ENCODE measurements at places on chromosomes 1 and 21. TPM values are rescaled to one million over a fixed set of nuclear protein-coding genes. Genes with fewer than 3 reads are reported as not detected.

The OR2G3 gene
- not detected for polyA plus RNA-seq

The DDAH1 gene
- 126 TPM for polyA plus RNA-seq

The CELA3B gene
- not detected for polyA plus RNA-seq

DNA sequence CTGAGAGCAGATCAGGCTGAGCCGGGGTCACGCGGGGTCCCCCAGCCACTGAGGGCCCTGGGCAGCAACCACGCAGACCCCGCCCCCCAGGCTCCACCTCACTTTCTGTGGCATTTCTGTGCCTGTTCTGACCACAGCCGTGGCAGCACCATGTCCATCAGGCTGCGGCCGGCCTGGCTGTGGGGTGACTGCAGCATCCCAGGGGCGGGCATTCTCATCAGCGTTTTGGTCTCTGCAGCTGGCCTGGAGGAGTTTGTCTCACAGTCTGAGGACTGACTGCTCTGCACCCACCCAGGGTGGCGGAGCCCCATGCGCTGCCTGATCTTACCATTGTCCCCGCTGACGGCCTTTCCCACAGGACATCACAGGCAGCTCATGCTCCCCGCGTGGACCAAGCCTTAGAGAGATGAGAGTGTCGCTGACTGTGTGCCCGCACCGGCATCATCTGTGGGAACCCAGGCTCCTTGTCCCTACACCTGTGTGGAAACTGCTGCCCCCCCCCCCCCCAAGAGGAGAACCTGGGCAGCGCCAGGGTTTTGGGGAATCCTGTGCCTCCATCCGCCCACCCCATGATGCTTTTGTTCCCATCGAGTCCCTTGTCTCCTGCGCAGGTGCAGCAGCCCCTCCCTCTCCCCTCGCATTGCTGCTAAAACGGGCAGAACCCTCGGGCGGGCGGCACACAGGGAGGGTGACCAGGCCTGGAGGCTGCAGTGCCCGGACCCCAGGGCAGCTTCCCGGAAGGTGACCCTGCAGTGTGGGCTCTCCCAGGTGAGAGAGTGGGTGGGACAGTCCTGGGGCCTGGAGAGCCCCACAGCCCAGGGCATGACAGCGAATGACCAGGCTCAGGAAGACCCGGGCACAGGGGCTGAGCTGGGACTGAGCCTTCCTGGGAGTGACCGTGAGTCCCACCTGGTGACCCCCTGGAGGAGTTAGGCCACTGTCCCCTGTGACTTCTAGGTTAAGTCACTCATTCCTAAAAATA, 1.8 kb downstream of the KRTAP10-1 start:
- DNase-seq = no peak

- DNase-seq = no peak
Measured at GRCh38 chr21:39451332-39452206, at the start of gene SH3BGR. SH3BGR (plus strand) TSS chr21:39451970; CDS start chr21:39452097, 127 bp downstream.

DNA sequence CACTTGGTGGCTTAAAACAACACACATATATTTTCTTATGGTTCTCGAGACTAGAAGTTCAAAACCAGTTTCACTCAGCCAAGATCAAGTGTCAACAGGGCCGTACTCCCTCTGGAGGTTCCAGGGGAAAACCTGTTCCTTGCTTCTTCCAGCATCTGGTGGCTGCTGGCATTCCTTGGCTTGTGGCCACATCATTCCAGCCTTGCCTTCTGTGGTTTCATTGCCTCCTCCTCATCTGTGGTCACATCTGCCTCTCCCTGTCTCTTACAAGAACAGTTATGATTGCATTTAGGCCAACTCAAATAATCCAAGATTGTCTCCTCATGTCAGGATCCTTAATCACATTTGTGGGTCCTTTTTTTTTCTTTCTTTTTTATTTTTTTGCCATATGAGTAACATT, 240.7 kb upstream of the HOOK1 start:
- no peak for DNase-seq

- DNase-seq = no peak
Measured at GRCh38 chr1:220925707-220926106, 46.5 kb downstream of the HLX start.

DNA sequence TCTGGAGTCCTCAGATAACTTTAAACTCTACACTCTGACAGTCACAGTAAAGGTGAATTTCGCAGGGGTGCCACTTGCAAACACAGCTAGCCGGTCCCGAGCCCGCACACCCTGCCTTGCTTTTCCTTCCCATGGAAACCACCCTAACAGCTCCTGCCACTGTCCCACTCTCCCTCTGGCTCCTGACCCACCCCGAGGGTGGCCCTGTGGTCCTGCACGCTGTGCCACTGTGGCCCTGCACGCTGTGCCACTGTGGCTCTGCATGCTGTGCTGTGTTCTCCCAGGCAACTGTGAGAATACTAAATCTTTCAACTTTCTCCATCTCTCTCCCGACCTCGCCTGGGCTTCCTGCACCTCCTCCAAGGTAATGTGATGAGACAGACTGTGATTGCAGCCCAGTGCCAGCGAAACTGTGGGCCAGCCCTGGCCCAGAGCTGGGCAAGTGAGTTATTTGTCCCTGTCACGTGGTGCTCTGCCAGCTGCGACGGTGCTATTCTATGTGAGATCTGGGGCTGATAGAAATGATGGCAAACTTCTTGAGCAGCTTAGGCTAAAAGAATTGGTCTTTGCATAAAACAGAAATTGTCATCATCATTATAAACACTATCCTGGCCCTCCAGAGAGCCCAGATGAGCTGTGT, 63.4 kb upstream of the TARBP1 start:
- DNase-seq = no peak

DNA sequence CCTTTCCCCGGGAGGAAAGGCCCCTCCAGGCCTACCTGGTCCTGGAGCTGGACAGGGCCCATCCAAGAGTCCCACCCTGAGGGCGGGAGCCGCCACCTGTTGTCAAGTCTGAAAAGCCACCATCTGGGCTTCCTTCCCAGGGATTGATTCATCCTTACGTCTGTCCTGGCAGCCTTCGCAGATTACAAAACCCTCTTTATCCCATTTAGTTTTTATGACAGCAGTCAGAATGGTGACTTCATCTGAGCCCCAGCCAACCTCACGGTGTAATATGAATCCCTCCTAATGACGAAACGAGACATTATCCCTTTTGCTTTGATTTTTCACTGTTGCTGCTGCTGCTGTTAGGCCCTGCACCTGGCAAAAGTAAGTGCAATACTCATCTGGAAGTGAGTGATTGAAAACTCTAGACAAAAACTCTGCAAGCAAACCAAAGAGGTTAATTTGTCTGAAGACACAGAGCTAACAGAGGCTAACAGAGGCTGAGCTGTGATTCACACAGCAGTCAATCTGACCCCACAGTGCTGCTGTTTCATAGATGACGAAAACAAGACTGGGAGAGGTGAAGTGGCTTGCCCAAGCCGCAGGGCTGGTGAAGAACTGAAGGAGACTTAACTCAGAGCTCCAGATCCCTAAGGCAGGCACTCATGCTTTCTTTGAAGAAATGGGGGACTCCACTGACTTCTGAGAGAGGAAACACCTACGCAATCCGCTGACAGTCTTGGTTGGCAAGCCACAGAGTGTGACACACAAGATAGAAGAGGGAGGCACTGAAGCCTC, 30.0 kb upstream of the S100A7 start:
- DNase-seq = no peak

DNA sequence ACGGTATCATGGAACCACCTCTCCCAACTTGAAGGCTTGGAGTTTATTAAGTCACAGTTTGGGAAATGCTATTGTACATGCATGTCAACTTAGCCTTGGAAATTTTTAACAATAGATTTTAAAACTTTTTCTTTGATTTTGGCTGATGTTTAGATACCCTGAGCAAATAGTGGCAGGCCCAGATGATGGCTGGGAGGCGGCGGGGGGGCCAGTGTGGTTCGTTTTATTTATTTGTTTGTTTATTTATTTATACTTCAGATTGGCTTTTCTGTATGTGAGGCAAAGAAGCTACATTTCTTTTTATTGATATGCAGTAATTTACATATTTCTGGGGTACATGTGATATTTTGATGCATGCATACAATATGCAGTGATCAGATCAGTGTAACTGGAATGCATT, 82.0 kb downstream of the VWA5B1 start:
- no peak for DNase-seq

Data from right renal cortex interstitium (tissue), 3 donors.